Activated T-cell treated with anti-CD3 and anti-CD28 coated beads, Interleukin-2, amount 50 U/mL, for 72 hours (primary cell): ENCODE measurements at places on chromosomes 6 and 20. TPM values are rescaled to one million over a fixed set of nuclear protein-coding genes. Genes with fewer than 3 reads are reported as not detected.
A peak's percentile ranks its signal among the peaks of the same experiment; 100 is the strongest.

Gene HELZ2
- 8.8 TPM for total RNA-seq

Gene C6orf141
- total RNA-seq: 0.67 TPM

Gene FAM209B
- total RNA-seq: 1.7 TPM

Gene PRR18
- 0.07 TPM for total RNA-seq

Gene ARMC12
- total RNA-seq: 4.5 TPM

DNA sequence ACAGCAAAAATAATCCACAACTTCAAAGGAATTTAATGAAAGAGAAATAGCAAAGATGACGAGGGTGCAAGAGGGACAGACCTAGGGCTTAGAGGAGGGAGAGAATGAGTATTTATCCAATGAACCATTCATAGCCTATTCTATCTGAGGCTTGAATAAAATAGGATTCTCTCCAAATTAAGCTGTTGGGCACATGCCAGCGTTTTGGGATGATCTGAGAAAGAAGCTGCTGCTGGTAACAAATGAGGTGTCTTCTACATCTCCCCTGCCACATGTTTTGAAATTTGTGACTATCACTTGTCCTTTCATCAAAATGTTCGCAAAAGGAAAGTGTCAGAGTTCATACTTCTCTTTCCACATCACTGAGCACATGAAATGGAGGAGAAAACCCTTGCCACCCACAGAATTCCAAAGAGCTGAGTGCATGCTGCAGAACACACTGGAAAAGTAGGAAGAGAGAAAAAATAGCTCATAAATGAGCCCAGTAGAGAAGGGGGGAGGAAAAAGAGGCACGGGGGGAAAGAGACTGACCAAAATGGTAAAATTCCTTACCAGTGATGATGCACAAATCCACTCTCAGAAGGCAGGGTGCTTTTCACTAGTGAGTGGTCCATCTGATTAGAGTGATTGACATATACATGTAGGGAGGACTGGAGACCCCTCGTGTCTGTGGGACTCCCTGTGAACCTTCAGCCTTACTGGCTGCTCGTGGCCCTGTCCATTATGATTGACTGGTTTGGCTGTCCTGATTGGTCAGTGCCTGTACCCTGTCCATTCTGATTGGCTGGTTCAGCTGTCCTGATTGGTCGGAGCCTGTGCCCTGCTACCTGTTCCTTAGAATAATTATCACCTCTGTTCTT, 180.5 kb downstream of the OGFRL1 start:
- DNase-seq: no peak

DNA sequence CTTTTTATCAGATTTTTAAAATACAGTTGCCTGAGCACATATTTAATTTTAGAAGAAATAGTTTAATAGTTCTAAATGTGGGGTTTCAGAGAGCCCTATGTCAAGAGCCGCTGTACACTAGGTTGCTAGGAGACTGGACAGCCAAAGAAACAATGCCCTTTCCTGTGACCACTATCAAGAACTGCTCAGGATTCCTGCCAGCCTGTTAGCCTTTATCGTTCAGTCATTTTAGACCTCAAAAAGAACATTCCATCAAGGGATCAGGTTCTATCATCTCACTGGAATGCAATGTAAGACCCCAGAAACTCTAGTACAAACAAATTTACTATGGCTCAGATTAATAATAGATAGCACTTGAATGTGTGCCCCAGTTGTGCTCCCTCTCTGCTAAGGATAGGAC, 181.2 kb upstream of the CCN2 start:
- DNase-seq: no peak

GRCh38 chr6:151284548-151285017, 44.8 kb downstream of the AKAP12 start:
- peak; percentile 41 for DNase-seq

- no peak for DNase-seq
Observed at GRCh38 chr6:157630463-157631080, 192.5 kb upstream of the SNX9 start.

DNA sequence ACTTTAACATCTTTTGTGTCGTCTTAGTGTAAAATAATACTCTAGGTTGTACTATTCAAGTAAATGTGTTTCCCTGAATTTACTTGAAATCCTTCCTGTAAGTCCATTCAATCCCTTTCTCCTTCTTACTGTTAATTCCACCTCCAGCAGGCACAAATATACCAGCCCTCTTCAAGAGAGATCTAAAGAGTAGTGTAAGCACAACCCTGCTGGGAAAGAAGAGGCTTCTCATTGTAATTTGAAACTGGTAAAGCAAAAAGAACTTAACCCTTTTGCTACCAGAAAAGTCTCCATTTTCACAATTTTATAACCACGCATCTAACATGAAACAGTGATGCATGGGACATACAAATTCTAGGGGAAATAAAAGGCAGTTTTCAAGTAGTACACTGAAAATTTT, at the start of gene BMP5:
TSS of gene BMP5 (minus strand) at position 191 of the 400 bp plus-strand sequence. CDS start 725 bp downstream, outside the sequence.
- no peak for DNase-seq

GRCh38 chr6:112183271-112183671, 71.1 kb downstream of the LAMA4 start:
- no peak for DNase-seq

GRCh38 chr6:90669846-90670245, 83.0 kb upstream of the MAP3K7 start:
- no peak for DNase-seq

DNA sequence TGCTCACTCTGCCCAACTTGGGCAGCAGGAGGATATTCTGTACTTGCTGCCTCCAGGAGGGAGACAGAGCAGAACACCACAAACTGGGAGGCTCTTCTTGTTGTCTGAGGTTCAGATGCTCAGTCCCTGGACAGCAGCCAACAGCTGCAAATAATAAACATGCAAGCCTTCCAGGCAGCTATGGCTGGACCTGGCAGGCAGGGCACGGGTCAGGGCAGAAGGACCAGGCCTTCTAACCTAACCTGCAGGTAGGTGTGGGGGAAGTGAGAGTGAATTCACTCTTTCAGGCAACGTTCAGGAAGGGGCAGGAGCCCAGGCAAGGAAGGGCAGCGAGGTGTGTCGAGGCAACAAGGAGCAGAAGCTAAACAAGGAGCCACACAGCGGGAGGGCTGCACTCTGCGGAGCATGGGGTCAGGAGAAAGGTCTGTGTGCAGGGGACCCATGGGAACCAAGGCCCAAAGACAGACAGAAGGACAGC, 31.5 kb downstream of the NINL start:
- DNase-seq: no peak

- no peak for DNase-seq
Observed at GRCh38 chr6:21111093-21111725, 482.3 kb upstream of the SOX4 start.

DNA sequence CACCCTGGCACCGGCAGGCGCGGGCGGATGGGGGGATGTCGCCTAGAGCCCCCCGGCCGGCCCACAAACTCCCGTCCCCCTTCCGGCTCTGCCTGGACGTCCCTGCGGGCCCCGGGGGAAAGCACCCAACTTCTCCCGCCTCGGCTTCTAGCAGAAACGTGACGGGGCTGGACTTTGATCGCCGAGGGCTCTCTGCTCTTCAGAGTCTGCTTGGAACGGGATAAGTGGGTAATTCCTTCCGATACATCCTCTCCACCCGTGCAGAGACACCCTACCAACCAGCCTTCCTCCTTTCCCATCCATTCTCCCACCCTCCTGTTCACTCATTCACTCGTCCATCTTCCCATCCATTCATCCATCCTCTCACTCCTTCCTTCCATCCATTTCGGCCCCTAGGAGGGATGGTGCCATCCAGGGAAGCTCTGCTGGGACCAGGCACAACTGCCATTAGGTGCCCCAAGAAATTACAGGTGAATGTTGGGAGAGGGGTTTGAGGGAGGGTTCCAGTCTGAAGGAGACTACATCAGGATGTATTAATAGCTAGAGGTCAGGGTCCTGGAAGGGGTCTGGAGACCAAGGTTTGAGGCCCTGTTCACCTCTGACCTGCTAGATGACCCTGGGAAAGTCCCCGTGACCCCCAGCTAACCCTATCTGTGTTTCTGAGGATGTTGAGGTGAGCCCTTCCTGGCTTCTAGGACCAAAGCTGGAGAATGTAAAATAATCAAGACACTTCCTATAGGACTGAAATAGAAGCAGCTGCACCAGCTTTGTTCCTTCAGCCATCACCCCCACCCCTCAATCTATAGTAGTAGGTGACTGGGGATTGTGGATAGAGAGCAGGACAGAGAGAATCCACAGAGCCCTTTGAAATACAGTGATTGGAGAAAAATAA, 538 bp downstream of the TTLL9 start:
- no peak for DNase-seq

- DNase-seq: no peak
Observed at GRCh38 chr6:93282521-93283031, 136.8 kb downstream of the EPHA7 start.

DNA sequence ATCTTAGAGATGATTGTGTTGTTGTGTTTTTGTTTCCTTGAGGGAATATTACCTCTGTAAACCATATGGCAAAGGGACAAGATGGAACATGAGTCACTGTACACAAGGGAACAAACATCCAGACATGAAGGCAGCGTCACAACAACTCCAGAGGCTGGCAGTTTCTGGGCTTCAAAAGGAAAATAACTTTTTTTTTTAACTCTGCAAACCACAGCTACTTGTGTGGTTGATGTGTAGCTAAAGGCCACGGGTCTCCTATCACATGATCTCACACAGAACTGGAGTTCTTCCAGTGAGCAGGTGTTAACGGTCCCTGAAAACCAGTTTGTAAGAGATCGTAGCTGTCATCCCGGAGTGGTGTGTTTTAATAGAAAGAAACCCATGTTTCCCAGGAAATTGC, 33.2 kb upstream of the HBS1L start:
- peak; percentile 48 for DNase-seq

GRCh38 chr20:11452326-11452725, 465.4 kb upstream of the BTBD3 start:
- no peak for DNase-seq

GRCh38 chr6:168025831-168026710, 28.6 kb downstream of the KIF25 start:
- no peak for DNase-seq

DNA sequence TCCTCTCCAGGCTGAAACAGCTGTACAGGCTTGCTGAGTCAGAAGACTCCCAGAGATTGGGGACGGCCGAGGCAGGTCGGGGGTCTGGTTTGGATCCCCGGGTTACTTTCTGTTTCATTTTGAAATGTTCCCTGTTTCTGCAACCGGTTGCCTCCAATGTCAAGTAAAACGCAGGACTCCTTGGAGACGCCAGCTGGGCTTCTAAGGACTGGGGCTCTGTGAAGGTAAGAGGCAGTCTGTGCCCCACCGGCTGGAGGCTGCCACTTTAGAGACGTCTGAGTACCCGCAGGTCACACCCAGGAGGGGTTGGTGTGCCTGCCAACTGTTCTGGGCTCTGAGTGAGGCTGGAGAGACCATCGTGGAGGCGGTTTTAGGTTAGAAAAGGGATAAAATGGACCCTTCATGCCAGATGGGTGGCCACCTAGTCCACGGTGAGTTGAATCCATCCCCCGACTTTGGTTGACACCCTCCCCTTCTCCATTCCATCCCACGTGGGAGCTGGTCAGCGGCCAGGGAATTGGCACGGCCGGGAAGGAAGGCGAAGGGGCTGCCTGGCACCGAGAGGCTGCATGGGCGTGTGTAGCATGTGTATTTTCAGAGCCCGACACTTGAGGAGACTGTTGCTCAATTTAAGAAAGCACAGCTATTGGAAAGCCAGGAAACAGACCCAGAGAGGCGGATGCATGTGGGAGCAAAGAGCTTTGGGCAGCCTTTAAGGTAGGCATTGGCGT, 240.9 kb downstream of the PHACTR1 start:
- DNase-seq: peak; percentile 6
